Cerebellar nuclear complex (tissue), 1 donor: ENCODE measurements at places on chromosomes 2 and 18.

DNA sequence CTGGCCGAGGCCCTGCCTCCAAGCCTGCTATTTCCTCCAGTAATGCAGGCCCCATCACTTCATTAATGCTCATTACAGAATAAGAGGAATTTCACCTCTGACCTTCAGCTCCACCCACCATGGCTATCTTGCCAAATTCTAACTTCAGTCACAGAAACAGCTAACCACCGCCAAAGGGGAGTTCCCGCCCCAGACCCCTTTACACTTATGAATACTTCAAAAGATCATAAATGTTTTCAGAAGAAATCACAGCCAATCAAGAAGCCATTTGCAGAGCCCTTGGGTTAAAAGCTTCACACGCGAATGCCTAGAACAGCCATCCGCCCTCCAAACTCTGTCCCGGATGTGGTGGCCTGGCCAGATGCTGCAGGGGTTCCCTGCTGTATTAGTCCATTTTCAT lies 73.8 kb upstream of the TWIST2 start:
- DNase-seq = no peak

GRCh38 chr2:218253232-218253625 lies 7.6 kb upstream of the GPBAR1 start:
- DNase-seq = no peak

GRCh38 chr2:216098421-216099334 lies 10.5 kb upstream of the XRCC5 start:
- DNase-seq = no peak

GRCh38 chr2:206217166-206217565 lies 57.3 kb upstream of the ZDBF2 start:
- DNase-seq = no peak

GRCh38 chr2:114727012-114727411 lies 284.6 kb downstream of the DPP10 start:
- DNase-seq = no peak

DNA sequence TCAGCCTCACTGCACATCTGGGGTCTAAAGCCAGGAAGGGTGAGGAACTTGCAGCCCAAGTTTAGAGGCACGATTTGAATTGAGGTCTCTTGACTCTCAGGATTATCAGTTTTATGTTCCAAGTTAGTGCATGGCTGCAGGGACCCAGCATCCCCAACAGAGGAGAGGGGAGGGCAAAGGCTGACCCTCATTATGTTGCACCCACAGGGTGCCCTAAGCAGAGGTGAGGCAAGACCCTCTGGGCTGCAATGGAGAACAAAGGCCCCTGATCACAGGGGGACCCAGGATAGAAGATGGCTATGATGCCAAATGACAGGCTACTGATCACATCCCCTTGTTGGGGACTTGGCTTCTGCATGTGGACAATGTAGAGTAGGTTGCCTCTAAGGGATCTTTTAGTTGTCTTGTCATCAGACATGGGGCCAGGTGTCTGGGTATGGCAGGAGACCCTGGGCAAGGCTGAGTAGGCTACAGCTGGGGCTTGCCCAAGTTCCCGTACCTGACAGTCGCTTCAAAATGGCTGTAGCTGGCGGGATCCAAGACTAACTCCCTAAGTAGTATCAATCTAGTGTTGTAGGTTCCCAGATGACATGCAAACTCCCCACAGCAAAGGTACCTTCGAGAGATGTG lies 4.5 kb upstream of the GDF7 start:
- DNase-seq = no peak

DNA sequence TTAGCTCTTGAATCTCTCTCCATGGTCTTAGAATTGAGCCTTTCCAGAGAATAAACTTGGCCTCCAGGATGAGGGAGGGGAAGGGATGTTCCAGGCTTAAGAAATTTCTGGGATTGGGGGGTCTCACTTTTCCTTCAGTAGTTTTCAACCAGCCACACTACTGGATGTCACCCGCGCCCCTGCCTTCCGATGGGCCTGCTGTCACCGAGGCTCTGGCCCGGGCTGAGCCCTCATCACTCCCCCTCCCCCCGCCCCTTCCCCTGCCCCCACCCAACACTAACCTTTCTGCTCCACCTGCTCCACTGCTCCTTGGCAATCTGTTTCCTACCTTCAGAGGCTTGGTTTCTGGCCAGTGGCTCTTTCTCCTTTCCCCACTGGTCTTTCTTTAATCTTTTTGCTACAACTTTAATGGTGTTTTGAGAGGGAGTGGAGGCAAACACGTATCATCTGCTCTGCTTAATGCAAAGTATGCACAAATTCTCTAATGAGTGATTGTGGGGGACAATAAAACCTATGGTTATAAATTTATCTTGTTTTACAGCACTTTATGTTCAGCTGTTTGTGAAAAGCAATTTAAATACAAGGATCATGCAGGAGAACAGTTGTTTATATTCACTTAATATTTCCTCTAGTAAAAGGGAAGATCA lies 155.1 kb downstream of the WDSUB1 start:
- no peak for DNase-seq

DNA sequence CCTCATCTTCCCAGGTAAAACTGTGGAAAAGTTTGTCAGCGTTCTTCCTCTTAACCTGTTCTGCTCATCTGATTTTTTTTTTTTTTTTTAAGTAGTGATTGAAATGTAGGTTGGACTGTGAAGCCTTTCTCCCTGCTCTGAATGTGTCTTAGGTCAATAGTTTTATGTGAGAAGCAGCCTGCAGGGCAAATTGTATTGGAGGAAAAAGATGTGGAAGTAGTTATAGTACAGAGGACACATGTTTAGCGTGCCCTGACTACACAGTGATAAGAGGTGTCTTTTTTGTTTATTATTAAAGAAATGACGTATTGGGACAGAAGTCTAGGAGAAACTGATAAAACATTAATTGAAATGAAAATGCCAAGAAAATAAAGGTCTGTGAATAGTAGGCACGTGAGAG lies 1.5 kb downstream of the MTA3 start:
- DNase-seq = no peak

GRCh38 chr2:26892133-26892532 lies 44.2 kb downstream of the DPYSL5 start:
- DNase-seq = no peak

DNA sequence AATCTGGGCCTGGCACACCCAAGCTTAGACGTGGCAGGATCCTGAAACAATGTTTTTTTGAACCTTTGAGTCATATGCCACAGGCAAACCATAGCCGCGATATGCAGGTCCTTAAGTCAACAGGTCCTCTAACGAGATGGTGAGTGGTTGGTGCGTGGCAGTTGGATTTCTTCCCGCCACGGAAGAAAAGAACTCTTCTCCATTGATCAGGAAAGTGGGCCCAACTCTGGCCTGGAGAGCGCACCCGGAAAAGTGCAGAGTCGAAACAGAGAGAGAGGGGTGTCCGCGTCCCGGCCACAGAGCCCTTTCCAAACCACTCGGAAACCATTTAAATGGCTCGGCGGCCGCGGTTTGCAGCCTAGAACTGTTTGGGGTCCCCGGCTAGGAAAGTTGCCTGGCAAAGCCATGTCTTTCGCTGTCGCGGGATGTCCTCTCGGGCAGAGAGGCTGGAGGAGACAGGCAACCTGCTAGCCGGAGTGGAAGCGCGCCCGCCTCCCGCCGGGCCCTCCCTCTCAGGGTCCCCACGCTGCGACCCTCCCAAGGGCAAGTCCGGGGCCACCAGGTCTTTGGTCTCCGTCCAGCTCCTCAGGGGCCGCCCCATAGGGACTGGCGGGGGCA lies 777 bp downstream of the GALNT3 start:
- DNase-seq = no peak

- no peak for DNase-seq
Observed at GRCh38 chr2:27255187-27255586, 7.7 kb downstream of the SLC30A3 start.

DNA sequence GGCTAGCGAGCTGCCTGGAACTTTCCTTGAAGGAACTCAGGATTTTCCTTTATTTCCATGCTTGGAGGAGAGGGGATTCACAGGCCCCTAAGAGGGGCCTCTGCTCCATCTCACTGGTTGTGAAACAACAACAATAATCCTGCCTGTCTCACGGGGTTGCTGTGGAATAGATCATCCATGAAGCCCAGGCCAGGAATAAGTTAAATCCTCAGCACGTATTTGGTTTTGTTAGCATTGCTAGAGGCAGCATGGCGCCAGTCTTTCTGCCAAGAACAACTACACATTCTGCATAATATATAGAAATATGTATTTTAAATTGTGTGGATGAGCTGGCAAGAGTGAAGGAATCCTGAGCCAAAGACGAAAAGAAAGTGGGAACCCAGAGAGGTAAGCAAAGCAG lies 80.8 kb upstream of the L3MBTL4 start:
- no peak for DNase-seq

GRCh38 chr18:2108591-2108990 lies 462.7 kb downstream of the METTL4 start:
- DNase-seq = no peak

GRCh38 chr2:157319795-157320194 lies 5.8 kb downstream of the ERMN start:
- no peak for DNase-seq

GRCh38 chr2:240814280-240814679 lies 5.7 kb downstream of the KIF1A start:
- no peak for DNase-seq

- DNase-seq = no peak
Observed at GRCh38 chr2:223954401-223954800, 2.9 kb upstream of the MRPL44 start.

DNA sequence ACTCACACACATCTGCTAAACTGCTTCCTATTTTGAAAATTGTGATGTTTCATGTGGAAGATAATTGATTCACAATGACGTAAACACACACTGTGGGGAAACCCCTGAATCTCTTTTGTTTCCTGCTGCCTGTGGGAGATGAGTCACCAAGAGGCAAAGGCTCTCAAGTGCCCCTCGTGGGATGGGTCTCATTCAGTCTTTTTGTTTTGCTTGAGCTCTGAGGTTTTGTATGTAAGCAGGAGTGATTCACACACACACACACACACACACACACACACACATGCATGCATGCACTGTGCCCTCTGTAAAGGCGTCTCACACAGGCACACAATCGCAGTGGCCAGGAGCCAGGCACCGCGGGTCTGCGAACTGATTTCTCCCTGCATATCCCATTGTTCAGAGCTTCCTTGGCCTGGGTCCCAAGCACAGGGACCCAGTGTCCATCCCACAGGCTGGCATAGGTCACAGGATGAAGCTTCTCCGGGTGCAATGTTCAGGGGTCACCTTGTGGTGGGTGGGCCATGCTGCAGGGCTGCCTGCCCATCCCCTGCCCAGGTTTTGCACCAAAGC lies 12.1 kb upstream of the ARHGEF4 start:
- DNase-seq = no peak

DNA sequence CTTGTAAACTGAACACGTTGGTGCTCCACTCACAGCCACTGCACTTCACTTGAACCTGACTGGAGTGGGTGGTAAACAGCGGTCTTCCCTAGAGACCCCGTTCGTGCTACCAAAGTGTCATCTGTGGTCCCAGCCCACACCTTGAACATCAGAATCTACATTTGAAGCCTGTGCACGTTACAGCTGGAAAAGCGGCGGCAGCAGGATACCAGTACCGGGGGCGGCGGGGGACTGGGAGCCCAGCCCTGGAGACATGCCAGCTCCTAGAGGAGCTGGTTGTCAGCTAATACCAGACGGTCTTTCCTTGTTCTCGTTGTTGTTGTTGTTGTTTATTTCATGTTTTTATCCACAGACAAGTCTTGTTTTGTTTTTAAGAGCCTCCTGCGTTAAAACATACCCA lies 156.7 kb downstream of the WDSUB1 start:
- no peak for DNase-seq

- no peak for DNase-seq
Observed at GRCh38 chr18:75723521-75724340, 296.2 kb upstream of the SMIM21 start.

DNA sequence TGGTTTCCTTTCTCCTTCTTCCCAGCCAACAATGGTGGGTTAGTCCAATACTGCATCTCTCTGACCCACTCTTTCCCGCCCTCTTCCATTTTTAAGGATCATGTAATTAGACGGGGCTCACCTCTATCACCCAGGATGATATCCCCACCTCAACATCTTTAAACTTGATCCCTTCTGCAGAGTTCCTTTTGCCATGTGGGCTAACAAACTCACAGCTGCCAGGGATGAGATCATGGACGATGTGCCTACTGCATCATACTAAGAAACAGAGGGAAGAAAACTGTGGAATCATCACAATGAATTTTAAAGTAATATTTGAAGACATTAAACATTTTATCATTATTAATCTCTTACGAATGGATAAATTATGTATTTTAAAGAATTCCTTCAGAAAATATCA lies 183.5 kb downstream of the RDH14 start:
- no peak for DNase-seq

DNA sequence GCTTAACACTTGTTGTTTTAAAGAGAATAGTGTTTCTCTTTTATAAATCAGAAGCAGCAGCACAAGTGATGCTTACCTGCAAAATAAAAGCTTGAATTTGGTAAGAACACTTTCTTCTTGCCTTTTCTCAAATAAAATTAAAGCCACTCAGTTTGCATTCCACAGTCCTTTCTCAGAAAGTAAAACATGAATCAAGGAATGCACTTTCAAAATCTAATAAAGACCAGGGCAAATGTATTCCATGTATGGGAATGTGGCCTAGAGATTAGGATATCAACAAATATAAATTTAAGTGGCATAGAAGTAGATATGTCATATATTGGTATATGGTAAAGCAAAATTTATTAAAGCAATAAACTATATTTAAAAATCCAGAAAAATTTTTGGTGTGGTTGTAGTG lies 352.8 kb downstream of the THSD7B start:
- no peak for DNase-seq

- DNase-seq = no peak
Observed at GRCh38 chr2:139259422-139260051, 479.3 kb upstream of the NXPH2 start.

- no peak for DNase-seq
Observed at GRCh38 chr2:34093790-34094189, 494.7 kb upstream of the FAM98A start.

DNA sequence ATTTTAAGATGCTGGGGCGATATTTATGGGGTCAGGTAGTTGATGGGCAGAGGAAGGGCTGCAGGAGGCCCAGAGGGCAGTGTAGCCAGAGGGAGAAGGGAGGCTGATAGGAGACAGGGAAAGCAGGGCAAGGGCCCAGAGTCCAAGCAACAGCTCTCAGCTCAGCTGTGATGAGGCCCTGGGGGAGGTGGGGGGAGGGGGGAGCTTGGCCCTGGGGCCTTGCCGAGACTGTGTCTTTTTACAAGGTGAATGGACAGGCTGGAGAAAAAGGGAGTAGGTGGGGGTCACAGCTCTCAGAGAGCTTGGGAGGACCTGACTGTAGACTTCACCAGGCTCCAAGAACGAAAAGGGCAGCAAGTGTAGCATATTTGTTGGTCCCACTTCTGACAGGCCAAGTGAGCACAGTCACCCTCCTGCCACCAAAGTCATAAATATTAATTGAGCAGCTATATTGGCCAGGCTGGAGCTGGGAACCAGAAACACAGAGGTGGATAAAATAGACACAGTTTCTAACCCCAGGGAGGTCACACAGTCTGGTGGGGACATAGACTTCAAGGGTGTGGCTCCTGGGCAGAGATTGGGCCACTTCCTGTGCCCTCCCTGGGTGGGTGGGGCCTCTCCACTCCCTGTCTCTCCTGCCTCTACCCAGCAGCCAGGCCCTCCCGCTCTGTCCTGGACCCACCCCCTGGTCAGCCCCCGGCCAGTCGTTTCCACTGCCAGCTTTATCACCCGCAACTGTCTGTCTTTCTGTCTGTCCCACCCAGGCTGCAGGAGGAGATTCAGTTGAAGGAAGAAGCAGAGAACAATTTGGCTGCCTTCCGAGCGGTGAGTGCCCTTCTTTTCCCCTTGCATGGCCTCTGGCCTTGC lies 1.4 kb downstream of the DES start:
- no peak for DNase-seq

- DNase-seq = no peak
Observed at GRCh38 chr2:227703961-227704360, 13.9 kb downstream of the SLC19A3 start.

- DNase-seq = no peak
Observed at GRCh38 chr18:7566244-7566566, 911 bp upstream of the PTPRM start.
